ENCODE measurements at places on chromosomes 3 and 15.

DNA sequence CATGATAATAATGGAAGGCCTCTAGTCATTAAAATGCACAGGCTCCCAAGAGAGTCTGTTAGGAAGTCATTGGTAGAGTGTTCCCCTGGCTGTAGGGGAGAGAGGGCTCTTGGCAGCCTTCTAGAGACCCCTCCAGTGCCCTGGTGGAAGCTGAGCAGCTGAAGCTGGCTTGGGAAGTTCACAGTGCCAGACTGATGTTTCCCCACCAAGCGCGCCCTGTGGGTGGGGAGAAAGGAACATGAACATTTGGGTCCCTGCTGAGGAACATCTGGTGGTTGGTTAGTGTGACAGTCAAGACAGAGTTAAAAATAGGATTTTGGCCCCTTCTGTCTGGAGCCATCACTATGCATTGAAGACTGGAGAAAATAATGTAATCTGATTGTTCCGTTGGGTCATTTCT lies 37.1 kb upstream of the RGMA start:
- no peak for DNase-seq

DNA sequence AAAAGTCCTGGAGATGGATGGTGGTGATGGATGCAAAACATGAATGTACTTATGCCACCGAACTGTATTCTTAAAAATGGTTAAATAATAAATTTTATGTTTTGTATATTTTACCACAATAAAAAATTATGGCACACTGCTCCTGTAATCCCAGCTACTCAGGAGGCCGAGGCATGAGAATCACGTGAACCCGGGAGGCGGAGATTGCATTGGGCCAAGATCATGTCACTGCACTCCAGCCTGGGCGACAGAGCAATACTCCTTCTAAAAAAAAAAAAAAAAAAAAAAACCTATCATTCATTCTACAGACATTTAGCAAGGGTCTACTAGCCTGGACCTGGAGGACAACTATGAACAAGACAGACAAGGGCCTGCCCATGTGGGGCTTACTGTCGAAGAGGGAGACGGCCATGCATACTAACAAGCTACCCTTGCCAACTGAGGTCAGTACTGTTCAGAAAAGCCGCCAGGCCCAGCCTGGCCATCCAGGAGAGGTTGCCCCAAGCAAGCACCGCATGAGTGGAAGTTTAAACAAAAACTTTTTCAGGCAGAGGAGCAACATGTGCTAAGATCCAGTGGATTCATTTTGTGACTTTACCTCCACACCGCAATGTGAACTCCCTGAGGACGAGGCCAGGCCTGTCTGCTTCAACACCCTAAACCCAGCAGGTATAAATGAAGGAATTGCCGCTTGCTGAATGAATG lies 2.8 kb upstream of the NEK4 start:
- no peak for DNase-seq

GRCh38 chr15:42313463-42313862 lies 40.2 kb upstream of the TMEM87A start:
- DNase-seq = no peak

DNA sequence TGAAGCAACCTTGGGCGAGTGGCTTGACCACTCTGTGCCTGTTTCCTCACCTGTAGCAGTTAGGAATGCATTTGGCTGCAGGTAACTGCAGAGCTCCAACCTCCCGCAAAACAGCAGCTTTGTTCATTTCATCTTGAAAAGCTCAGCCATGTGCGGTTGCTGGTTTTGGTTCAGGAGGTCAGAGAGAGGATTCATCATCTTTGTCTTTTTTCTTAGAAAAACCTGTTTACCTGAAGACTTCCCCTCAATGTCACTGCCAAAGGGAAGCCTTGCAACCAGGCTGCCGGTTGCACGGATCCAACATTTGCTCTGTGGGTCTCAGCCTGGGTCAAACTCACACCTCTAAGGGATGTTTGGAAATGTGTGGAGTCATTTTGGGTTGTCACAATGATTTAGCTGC lies 16.4 kb upstream of the FURIN start:
- no peak for DNase-seq

DNA sequence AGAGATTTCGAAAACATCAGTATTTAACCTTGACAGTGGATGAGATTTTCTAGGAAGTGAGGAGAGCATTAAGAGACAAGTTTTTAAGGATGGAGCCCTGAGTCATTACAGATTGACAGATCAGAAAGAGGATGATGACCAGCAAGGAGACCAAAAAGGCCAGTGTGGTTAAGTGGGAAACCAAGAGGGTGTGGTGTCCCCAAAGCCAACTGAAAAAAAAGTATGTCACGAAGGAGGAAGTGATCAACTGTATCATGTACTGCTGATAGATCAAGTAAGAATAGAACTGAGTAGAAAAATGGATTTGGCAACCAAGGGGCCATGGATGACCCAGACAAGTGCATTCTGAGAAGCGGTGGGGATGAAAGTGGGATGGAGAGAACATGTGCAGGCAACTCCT lies 491.8 kb downstream of the FHIT start:
- DNase-seq = no peak

GRCh38 chr3:120177707-120178306 lies 83.6 kb upstream of the GSK3B start:
- DNase-seq = no peak

DNA sequence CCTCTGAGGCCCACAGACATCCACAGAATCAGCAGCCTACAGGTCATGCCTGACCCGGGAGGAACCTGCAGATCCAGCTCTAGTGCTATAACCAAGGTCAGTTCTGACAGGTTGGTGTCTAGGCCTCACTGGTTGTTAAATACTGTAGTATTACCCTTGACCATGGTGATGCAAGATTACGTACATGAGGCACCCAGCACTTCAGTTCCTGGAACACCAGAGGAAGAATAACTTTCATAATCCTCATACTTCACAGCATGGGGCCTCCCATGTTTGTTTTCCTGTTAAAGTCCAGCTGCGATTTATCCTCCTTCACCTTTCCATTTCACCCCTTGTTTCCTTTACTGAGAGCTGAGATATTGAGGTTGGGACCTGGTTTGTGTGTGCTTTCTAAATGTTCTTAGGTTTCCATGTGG lies 34.4 kb upstream of the GLCE start:
- no peak for DNase-seq

- no peak for DNase-seq
Measured at GRCh38 chr15:66515901-66516322, 10.8 kb downstream of the ZWILCH start.

DNA sequence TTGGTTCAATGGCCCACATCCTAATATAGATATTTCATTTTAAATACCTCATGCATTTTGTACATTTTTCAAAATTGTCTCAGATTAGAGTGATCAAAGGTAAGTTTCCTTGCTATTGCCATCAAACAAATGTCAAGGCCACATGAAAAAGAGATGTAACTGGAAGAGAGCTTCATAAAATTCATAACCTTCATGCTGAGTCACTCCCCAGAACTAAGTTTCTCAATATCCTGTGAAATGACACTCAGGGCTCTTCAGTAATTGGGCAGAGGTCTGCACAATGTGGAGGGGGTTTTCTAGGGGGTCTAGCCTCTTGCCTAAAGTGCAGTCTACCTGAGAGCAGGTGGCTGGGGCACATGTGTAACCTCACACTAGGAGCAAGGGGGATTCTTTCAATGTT lies 152.2 kb upstream of the SLC2A2 start:
- no peak for DNase-seq

GRCh38 chr3:150296123-150296735 lies 111.9 kb upstream of the TSC22D2 start:
- DNase-seq = no peak

DNA sequence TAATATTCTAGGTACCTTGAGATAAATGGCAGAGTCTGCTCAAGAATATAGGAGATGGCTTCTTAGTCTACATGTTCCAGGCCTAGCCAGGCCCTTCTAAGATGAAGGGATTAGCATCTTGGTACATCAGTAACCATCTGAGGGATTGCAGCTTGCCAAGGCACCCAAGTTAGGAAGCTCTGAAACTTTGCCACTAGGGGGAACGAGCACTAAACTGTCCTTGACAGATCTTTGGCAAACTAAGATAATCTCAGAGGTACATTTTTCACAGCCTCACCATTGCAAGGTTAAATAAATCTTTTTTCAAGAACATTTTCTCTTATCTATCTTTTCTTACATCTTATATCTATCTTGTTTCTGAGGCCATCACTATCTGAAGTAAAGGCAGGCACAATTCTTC lies 351.2 kb downstream of the RAP2B start:
- DNase-seq = no peak

DNA sequence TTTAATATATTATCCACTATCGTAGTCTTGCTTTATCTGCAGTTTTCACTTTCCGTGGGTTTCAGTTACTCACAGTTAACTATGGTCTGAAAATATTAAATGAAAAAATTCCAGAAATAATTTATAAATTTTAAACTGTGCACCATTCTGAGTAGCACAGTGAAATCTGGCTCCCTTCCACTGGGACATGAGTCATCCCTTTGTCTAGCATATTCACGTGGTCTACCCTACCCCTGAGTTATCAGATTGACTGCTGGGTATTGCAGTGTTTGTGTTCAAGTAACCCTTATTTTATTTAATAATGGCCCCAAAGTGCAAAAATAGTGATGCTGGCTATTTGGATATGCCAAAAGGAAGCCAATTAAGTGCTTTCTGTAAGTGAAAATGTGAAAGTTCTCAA lies 539.5 kb upstream of the AGTR1 start:
- DNase-seq = no peak

- DNase-seq = no peak
Measured at GRCh38 chr15:56759450-56759845, 26.1 kb upstream of the ZNF280D start.

DNA sequence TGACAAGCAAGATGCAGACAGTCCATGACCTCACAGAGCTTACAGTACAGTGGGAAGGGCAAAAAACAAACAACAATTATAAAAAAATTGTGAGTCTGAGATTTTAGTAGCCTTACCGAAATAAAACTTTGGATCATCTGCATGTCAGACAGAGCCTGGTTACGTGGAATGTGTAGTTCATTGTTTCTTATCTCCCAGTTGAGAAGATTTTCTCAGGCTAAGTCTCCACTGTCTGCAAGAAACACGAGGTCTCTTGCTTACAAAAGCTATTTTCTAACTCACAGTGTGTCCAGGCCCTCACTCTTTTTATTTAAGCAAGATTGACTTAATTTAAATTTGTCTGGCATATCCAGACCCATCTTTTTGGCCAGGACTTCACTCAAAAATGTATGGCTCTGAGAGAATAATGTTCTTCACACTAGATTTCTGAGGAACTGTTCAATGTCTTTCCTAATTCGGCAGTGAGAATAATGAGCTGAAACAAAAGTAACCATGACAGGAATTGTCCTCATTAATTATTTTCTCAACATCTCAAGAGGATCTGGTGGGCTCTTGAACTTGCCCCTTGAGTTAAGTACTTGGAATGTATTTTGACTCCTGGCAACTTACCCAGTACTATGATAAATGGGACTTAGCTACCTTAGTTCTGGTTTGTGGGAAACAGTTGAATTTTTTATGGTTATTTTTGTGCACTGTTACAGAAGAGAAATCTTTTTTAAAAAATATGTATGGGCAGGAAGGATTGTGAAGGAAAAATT lies 265.1 kb upstream of the COL8A1 start:
- no peak for DNase-seq

- no peak for DNase-seq
Measured at GRCh38 chr3:29317659-29318173, 36.8 kb downstream of the RBMS3 start.

All from mesothelial cell of epicardium (in vitro differentiated cells).